ENCODE measurements at places on chromosomes 6 and 20.

DNA sequence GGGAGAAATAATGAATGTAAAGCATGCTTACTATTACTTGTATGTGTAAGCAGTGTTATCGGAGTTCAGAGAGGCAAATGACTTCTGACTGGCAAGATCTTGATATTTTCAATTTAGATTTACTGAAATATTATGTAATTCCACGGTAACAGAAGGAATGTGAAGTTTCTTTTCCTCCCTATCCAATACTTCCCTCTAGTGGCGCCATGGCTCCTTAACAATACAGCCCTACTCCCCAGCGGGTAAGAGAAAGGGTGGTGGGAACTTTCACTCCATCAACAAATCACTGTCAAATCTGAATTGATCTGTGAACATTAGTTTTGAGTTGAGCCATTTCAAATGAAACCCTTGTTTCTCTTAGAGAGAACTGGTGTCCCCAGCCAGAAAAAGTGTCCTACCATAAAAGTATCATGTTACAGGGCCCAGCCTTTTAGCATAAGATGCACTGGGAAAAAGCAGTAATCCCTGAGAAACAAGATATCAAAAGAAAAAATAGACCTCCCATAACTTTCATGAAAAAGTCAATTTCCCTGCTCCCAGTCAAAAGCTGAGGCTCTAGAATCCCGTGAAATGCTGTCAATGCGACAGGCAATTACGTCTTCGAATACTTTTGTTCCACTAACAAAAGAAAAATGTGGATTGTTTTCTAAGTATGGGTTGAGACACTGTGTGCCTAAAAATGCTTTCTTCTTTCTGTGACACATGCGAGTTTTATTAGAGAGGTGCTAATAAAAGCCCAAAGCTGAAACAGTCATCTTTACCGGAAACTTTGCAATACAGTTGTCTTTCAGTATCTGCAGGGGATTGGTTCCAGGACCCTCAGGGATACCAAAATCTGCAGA lies 12.9 kb downstream of the COX7A2 start:
- peak; percentile 46 for DNase-seq

- no peak for DNase-seq
Observed at GRCh38 chr20:217266-217665, 9.8 kb upstream of the DEFB129 start.

DNA sequence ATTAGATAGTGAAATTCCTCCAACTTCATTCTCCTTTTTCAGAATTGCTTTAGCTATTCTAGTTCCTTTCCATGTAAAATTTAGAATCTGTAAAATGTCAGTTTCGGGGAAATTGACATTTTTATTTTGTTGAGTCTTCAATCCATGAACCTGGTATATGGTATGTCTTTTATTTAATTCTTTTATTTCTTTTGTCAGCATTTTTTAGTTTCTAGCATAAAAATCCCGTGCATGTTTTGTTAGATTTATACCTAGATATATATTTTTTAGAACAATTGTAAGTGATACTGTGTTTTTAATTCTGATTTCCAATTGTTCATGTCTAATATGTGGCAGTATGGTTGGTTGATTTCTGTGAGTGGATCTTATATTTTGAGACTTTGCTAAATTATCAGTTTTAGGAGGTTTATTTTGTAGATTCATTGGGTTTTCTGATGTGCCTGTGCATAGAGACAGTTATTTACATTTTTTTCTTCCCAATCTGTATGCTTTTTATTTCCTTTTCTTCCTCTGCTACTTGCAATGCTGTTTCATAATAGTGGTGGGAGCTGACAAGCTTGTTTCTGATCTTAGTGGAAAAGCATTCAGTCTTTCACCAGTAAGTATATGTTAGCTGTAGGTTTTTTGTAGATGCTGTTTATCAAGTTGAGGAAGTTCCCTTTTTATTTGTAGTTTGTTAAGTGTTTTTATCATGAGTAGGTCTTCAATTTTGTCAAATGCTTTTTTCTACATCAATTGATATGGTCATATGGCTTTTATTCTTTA lies 13.7 kb downstream of the TAB2 start:
- peak; percentile 50 for DNase-seq

- DNase-seq = peak; percentile 66
Observed at GRCh38 chr20:25204550-25205276, 9.2 kb downstream of the ENTPD6 start.

DNA sequence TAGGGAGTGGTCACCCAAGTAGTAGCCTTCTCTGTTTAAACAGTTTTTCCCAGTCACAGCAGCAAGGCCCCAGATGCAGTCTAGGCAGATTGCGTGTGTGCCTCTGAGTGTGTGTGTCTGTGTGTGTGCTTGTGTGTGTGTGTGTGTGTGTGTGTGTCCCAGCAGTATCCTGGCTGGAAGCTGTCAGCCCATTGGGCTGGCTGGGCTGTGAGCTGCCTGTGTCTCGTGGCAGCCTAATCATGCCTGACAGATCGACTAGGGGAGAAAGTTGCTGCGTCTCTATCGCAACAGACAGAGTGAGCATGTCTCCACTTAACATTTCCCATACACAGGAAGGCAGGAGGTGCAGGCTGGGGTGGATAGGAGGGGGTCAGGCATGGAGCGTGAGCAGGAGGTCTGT lies 42.9 kb upstream of the LRFN2 start:
- DNase-seq = no peak

DNA sequence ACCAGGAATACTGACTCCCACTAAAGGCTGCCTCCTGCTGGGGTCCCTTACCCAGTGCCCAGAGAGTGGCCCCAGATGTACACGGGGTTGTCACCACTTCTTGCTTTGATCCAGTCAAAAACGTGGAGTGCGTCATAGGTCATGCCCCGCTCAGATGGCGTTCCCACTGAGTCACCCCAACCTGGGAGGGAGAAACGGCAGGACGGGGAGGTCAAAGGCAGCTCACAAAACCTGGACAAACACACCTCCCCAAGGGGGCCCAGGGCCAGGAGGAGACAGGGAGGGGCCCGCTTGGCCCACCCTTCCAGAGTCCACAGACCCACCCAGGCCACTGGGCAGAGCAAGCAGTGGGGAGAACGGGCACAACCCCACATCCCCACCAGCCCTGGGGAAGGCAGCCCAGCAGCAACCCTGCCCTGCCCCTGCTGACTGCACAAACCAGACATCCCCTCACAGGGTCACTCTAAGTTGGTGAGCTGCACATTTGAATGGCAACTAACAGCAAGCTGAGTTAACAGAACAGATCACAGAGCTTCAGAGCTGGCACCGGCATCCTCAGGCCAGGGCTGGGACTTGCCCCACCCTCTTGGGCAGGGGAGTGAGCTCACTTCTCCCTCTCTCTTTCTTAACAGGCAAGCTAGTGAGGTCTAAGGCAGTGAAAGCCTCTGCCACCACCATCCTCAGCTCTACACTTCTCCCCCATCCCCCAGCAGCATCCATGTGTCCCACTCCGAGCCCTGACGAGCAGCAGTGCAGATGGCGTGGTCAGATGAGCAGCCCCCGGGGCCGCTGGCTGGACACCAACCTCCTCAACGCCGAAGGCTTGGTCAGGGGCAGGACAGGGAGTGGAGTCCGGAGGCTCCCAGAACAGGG lies 61.7 kb downstream of the PYGB start:
- peak; percentile 84 for DNase-seq

- DNase-seq = no peak
Observed at GRCh38 chr6:65505736-65506135, 201.3 kb downstream of the EYS start.

Data from NB4 (cell line).